H54 (cell line): ENCODE measurements at places on chromosomes 11 and 22.
A peak's percentile ranks its signal among the peaks of the same experiment; 100 is the strongest.

DNA sequence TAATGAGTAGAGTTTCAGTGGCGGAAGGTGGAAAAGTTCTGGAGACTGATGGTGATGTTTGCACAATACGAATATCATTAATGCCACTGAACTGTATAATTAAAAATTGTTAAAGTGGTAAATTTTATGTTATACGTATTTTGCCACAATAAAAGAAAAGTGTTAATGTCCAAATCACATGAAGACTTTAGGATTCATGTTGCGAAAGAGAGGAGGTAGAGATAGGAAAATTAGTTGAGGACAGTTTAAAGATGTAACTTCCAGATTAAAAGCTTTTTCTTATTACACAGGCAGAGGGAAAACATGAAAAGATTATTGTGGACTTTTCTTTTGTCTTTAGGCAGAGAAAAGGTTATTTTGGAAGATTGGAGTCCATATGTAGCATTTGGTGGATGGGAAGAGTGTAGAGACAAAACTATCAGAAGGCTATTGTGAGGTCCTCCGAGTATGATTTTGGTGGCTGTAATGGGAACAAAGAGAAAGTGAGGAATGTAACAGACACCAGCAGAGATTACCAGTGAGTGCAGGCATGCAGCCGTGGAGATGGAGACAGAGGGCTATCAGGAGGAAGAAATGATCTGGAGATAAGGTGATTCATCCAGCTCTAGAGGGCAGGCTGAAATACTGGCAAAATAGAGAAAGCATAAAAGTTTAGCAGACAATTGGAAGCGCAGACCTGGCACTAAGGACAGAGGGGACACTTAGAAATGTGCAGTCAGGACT is 12.5 kb downstream of the VPS26B start:
- no peak for DNase-seq

- DNase-seq = no peak
Observed at GRCh38 chr11:13644997-13645687, 23.3 kb upstream of the FAR1 start.

DNA sequence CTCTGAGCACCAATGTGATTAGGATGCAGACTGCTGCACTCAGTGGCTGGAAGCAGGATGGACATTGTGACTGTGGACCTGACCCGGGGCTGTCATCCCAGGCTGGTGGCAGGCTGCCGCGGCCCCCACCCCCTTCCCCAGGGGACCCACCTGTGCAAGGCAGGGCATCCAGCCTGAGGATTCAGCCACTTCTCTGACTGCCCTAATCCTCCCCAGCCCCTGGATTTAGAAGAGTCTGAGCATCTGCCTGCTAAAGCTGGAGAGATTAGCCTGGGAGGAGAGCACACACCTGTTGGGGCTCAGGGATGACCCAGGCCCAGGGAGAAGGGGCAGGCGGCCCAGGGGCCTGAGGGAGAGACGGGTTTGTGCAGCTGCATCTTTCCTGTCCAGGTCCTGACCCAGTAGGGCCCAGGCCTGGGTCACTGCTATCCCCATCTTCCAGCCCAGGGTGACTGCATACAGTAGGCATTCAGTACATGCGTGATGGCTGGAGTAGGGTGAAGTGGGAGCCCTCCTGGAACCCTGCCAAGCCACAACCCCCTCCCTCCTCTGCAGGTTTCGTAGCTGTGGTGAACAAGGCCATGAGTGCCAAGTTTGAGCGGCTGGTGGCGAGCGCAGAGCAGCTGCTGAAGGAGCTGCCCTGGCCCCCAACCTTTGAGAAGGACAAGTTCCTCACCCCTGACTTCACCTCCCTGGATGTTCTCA is 12.1 kb downstream of the DPP3 start:
- no peak for DNase-seq

GRCh38 chr11:3855808-3856491 is 486 bp downstream of the STIM1 start:
- no peak for DNase-seq

DNA sequence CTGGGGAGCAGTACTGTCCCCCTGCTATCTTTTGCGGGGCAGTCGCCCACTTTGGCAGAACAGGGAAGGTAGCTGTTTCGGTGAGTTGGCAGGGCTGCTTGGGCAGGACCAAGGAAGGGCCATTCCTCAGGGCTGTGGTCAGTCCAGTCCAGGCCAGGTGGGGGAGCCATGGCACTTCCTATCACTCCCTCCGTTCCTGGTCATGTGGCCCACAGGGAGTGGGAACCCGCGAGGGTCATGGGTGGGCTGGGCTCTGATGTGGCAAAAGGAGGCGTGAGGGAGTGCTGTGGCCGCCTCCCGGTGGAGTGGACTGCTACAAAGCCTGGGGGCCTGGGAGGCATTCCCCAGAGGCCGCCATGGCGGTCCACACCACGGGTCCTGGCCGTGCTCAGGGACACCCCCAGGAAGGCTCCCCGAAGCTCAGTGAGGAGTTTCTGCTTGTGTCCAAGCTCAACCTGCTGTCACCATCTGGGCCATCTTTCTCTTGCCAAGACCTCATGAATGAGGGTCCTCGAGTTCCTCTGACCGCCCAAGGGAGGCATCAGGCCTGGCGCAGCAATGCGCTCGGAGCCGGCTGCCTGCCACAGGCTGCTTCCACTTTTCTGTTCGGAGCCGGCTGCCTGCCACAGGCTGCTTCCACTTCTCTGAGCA is 11.9 kb downstream of the CHID1 start:
- peak; percentile 51 for DNase-seq

DNA sequence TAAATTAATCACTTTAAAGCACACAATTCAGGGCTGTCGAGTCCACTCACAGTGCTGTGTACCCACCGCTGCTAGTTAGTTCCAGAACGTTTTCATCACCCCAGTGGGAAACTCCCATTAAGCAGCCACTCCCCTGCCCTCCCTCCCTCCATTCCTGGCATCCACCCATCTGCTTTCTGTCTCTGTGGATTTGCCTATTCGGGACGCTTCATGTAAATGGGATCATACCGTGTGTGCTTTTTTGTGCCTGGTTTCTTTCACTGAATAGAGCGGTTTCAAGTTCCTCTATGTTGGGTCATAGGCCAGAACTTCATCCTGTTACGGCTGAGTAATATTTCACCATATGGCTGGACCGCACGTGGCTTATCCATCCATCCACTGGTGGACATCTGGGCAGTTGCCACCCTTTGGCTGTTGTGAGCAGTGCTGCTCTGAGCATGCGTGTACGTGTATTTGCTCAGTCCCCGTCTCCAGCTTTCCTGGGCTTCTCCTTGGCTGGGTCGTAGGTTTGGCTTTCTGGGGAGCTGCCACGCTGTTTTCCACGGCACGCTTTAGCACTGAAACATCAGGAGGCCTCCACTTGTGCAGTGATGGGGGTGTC is 30.1 kb downstream of the ARHGAP8 start:
- no peak for DNase-seq

- no peak for DNase-seq
Observed at GRCh38 chr11:111494040-111494439, 18.1 kb downstream of the BTG4 start.

DNA sequence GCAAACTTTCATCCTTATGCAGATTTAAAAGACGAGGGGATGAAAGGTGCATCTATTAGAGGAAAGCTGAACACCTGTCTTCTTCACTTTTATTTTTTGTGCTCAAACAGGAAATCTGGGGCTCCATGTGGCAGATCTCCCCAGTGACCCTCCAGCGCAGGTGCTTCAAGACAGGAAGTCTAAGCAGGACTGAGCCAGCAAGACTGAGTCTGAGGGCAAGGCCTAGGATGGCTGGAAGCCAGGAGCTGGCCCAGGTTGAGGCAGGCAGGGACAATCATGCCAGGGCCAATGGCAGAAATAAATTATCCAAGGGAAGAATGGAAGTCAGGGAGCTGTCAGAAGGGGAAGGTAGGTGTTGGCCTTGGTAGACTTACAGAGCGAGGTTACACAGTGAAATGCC is 101.1 kb upstream of the SPON1 start:
- DNase-seq = no peak

DNA sequence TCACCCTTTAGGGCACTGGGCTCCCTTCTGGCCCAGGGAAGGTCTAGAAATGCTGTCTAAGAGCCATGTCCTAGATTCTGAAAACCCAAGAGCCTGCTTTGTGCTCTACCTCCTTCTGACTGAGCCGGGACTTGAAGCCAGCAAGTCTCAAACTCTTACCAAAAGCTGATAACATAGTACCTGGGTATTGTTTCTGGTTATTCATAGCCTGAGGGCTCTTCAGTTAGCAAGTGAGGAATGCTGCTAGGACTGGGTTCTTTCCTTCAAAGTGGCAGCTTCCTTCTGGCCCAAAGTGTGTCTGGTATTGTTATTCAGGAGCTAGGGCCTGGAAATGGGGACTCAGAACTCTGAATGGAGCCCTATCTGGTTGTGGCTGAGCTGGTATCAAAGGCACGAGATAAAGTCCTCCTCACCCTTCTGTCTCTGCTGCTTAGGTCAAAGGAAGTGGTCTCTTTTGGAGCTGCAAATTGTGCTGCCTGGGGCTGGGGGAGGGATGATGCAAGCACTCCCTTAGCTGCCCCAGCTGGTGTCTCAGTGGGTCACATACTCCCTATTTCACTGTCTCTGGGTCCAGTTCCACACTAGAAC is 696.0 kb upstream of the CCDC179 start:
- DNase-seq = no peak

GRCh38 chr22:45959719-45960476 is 17.1 kb downstream of the WNT7B start:
- no peak for DNase-seq

- DNase-seq = no peak
Observed at GRCh38 chr11:48020092-48020755, 39.9 kb downstream of the PTPRJ start.

DNA sequence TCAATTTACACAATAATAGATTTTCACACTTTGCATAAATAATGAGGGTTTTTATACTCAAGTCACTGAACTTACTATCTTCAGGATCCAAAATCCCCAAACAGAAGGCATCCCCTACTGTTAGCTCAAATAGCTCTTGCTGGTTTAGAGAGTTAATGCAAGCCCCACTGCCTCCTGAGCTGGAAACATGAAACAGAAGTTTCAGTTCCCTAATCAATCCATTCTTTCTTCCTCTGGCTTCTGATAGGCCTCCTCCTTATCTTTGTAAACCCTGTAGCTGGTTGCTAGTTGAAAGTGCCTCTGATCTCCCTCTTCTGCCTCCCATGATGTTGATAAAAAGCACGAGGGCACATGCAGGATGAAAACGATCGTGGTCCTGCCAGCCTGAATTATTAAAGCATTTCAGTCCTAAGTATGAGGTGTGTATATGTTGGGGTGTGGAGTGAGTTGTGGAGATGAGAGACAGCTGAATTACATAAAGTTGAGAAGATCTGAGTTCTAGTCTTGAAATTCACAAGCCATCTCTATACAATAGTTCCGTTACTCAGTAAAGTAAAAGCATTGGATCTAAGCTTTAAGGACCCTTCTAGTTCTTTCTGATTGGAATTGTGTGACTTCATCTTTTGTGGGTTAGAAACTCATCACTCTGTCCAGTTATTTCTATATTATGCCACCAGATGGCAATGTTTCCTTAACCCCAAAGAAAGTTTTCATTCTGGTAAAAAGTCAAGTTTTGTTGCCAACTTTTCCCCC is 35.0 kb upstream of the EHF start:
- peak; percentile 22 for DNase-seq

DNA sequence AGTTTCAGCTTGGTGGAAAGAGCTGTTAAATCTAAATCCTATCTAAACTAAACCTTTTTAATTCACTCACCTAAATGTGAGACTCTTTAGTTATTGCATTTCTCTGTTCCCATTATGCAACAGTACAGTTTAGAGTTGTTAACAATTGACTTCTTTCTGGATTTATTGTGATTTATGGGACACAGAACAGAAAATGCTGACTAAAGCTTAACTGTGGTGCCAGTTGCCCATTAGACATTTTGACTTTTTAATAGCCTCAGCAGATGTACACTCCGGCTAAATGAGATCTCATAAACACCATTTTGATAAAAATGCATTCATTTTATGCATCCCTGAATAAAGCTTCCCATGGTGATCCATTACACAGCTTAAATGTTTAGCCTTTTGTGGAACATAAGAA is 356.6 kb downstream of the CASP12 start:
- no peak for DNase-seq

- DNase-seq = no peak
Observed at GRCh38 chr11:30002157-30002785, 14.6 kb downstream of the KCNA4 start.

DNA sequence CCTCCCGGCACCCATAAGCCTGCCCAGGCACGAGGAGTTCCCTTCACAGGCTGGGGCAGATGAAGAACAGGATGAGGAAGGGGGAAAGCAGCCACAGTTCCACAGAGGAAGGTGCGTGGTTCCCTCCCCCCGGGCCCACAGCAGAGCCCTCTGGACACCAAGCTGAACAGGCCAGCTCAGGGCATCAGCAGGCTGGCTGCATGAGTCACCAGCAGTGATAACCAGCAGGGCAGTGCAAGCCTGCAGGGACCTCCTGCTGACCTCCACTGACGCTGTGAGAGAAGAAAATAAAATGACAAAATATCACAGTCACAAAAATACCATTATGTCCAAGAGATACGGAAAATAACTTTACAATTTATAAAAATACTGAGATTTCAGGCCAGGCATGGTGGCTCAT is 11.5 kb downstream of the RTL6 start:
- peak; percentile 61 for DNase-seq

GRCh38 chr11:77515483-77515882 is 41.6 kb upstream of the PAK1 start:
- no peak for DNase-seq

GRCh38 chr11:99565333-99565732 is 544.6 kb downstream of the CNTN5 start:
- DNase-seq = no peak
